Lower lobe of right lung (tissue), 2 donors: ENCODE measurements at places on chromosomes 2 and 18.

DNA sequence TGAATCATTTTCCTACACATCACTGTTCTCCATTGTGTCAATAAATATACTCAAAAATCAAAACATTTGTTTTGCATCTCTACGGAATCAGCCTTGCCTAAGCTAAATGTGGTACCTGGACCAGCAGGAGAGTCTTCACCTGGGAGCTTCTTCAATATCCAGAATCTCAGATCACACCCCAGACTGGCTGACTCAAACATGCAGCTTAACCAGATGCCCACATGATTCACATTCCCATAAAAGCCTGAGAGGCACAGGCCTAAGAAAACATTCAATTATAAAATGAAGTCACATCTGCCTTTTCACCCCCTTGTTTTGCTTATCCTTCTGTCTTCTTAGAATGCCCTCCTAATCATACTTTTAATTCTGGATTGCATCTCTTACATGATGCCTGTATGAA is 1045.5 kb upstream of the NXPH2 start:
- DNase-seq = no peak

GRCh38 chr2:7815726-7816125 is 866.1 kb upstream of the ID2 start:
- DNase-seq = no peak

DNA sequence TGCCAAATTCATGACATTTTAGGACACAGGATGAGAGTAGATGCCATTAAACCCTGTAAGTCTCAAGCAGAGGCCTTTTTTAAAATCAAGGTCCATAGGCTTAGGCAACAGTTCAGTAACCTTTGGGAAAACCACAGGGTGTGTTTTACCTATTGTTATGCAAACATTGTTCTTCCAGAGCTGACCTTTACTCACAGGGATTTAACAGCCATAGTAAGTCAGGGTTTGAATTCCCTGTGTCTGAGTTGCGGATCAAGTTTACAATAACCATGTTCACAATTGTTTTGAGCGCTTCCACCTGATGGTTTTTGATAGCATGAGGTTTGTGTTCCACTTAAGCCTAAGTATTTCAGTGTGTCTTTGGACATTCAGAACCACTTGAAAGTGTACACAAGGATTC is 160.1 kb upstream of the BOD1L2 start:
- DNase-seq = no peak

DNA sequence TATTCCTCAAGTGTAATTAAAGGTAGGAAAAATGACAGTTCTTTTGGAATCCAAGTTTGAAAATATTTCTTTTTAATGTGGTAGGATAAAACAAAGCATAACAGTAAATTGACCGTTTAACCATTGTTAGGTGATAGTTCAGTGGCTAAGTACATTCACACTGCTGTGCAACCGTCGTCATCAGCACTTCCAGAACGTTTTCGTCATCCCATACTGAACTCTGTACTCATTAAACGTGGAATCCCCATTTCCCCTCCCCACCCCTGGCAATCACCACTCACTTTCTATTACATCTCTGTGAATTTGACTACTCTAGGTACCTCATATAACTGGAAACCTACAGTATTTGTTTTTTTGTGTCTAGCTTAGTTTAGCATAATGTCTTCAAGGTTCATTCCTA is 32.9 kb upstream of the FZD5 start:
- no peak for DNase-seq

GRCh38 chr2:96580771-96581170 is 44.2 kb downstream of the ARID5A start:
- DNase-seq = no peak

DNA sequence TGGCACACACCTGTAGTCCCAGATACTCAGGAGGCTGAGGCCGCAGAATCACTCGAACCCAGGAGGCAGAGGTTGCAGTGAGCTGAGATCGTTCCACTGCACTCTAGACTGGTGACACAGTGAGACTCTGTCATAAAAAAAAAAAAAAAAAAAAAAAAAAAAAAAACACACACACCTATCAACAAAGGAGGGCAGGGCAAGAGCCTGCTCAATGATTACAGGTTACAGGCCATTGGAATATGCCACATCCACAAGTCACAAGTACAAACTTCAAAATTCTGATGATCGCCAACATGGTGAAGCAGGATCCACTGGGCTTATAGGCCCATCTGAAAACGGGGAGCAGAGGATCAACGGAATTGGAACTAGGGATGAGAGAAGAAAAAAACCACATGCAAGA is 6.3 kb downstream of the MYO5B start:
- DNase-seq = no peak

- no peak for DNase-seq
Observed at GRCh38 chr2:230984393-230985220, 11.3 kb upstream of the SPATA3 start.

GRCh38 chr2:14303366-14304115 is 329.0 kb upstream of the LRATD1 start:
- no peak for DNase-seq
